ENCODE measurements at places on chromosomes 6 and 20.

DNA sequence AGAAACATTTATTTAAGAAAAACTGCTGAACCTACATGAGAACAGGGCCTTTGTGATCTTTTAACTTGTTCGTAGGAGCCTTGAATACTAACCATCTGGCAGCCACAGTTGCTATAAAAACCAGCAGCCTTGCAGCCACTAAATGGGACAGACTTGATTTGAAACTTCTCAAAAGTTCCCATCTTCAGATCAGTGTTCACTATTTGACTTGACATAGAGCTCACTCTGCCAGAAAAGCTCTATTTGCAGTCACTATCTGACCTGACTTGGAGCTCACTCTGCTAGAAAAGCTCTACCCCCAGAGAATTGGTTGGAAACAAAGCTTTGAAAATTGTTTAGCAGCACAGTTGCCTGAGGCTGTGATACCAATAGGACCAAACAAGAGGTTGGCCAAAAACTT lies 119.3 kb upstream of the F13A1 start:
- H3K36me3 ChIP-seq: peaks cover 3% of the 10 kb centered on the region
- no peak for DNase-seq
- peaks cover 2% of the 10 kb centered on the region for H3K4me1 ChIP-seq

DNA sequence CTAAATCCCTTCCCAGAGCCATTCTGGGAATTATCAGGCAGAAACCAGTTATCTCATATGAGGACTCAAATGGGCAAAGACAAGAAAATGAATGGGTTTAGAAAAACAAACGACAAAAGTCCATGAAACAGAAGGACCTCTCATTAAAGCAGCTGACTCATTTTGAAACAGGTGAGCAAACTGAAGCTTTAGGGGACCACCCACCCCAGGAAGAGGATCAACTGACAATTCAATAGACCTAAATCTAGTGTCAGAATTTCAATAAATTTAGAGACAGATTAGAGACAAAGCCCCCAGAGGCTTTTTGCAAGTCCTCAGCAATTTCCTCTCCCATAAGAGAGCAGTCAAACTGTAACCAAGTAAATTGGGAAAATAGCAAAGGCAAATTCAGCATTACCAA lies 333.8 kb downstream of the PTPRT start:
- no peaks in the 10 kb centered on the region for H3K27me3 ChIP-seq
- no peak overlapping the region for H3K27ac ChIP-seq
- peaks cover 4% of the 10 kb centered on the region for H3K36me3 ChIP-seq
- peaks cover 5% of the 10 kb centered on the region for H3K4me1 ChIP-seq
- H3K4me3 ChIP-seq: no peak overlapping the region

DNA sequence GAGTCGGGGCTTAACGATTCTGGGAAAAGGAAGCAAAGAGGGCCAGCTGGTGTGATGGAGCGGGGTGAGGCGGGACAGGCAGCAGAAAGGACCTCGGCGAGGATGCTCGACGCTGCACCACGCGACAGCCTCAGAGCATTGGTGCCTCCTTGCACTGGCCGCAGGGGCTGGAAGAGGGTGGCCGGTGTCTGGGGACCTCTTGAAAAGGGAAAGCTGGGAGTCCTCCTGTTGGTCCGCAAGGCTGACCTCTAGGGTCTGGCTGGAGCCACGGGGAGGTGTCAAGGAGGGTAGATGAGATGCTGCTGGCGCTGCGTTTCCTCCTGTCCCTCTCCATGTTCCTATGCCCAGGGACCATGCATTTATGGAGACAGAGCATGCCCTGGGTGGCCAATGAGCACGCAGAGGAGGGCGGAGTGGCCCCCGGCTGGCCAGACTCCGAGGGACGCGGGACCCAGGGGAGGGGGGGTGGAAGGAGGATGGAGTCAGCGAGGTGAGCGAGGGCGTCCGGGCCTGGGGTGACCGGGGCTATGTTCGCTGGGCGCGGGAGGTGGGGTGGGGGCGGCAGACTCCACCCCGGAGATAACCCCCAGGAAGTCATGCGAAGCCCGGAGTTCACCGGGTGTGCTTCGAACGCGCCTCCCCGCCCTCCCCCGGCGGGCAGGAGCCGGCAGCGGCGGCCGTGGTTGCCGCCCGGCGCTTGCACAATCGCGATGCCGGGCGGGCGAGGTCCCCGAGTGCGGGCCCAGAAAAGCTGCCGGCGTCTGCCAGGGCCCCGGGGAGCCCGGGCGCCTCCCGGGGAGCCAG lies at the start of gene CYP24A1:
CYP24A1 (minus strand) TSS at position 334 of the 804 bp plus-strand sequence. CDS start 407 bp downstream, outside the sequence.
- no peak within 1 kb of the TSS for H3K27ac ChIP-seq
- H3K36me3 ChIP-seq: no peaks in the 10 kb centered on the region
- peak within 1 kb of the TSS; percentile 89 for H3K4me3 ChIP-seq
- H3K27me3 ChIP-seq: peaks cover 15% of the 10 kb centered on the region
- H3K4me1 ChIP-seq: peaks cover 8% of the 10 kb centered on the region

GRCh38 chr20:50172347-50173013 lies 18.1 kb upstream of the CEBPB start:
- no peak overlapping the region for H3K27ac ChIP-seq
- peak; percentile 76 for DNase-seq

GRCh38 chr6:14337152-14337551 lies 219.6 kb downstream of the CD83 start:
- no peaks in the 10 kb centered on the region for H3K36me3 ChIP-seq
- H3K27me3 ChIP-seq: no peaks in the 10 kb centered on the region
- no peak overlapping the region for H3K4me3 ChIP-seq
- no peaks in the 10 kb centered on the region for H3K4me1 ChIP-seq
- no peak overlapping the region for H3K27ac ChIP-seq
- DNase-seq: no peak

DNA sequence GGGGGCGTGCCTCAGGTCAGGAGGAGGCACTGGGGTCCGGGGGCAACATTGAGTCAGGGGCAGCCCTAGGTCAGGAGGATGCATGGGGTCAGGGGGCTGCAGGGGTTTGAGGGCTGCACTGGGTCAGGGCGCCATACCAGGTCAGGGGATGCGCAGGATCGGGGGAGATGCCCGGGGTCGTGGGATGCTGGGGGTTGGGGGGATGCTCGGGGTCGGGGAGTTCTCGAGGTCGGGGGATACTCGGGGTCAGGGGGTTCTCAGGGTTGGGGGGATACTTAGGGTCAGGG lies 727 bp upstream of the EXOC2 start:
- H3K4me3 ChIP-seq: peak overlapping the region; percentile 92
- peaks cover 2% of the 10 kb centered on the region for H3K27me3 ChIP-seq
- no peaks in the 10 kb centered on the region for H3K36me3 ChIP-seq

GRCh38 chr6:16043171-16044135 lies 85.4 kb upstream of the MYLIP start:
- H3K27ac ChIP-seq: no peak overlapping the region
- H3K27me3 ChIP-seq: no peaks in the 10 kb centered on the region
- peaks cover 7% of the 10 kb centered on the region for H3K36me3 ChIP-seq

GRCh38 chr20:61800359-61801064 lies 265.2 kb downstream of the TAF4 start:
- H3K36me3 ChIP-seq: no peaks in the 10 kb centered on the region
- H3K4me1 ChIP-seq: peaks cover 16% of the 10 kb centered on the region
- DNase-seq: peak; percentile 54

- peaks cover 2% of the 10 kb centered on the region for H3K27me3 ChIP-seq
- H3K4me1 ChIP-seq: peaks cover 63% of the 10 kb centered on the region
- DNase-seq: no peak
Observed at GRCh38 chr6:15368186-15368585, 122.3 kb downstream of the JARID2 start.

DNA sequence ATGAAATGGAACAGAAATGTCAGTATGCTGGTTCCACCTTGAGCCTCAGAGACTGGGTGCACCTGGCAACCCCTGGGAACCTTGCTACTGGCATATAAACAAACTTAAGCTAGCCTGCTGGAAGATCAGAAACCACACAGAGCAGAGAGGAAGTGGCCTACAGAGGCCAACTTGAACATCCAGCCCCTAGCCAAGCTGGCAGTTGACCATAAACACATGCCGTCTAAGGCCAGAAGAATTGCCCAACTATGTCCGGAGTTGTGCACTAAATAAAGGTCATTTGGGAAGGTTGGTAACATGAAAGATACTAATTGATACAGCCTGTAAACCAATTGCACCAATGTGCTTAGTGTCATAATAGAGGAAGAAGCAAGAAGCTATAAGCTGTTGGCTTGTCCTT lies 266.6 kb upstream of the BTBD3 start:
- no peak overlapping the region for H3K4me3 ChIP-seq
- no peak overlapping the region for H3K27ac ChIP-seq
- no peak for DNase-seq
- H3K36me3 ChIP-seq: no peaks in the 10 kb centered on the region
- no peaks in the 10 kb centered on the region for H3K27me3 ChIP-seq

- H3K4me3 ChIP-seq: no peak overlapping the region
- H3K36me3 ChIP-seq: no peaks in the 10 kb centered on the region
- no peaks in the 10 kb centered on the region for H3K4me1 ChIP-seq
- H3K27ac ChIP-seq: no peak overlapping the region
- peaks cover 4% of the 10 kb centered on the region for H3K27me3 ChIP-seq
Observed at GRCh38 chr20:44069203-44070011, 117.6 kb downstream of the JPH2 start.

DNA sequence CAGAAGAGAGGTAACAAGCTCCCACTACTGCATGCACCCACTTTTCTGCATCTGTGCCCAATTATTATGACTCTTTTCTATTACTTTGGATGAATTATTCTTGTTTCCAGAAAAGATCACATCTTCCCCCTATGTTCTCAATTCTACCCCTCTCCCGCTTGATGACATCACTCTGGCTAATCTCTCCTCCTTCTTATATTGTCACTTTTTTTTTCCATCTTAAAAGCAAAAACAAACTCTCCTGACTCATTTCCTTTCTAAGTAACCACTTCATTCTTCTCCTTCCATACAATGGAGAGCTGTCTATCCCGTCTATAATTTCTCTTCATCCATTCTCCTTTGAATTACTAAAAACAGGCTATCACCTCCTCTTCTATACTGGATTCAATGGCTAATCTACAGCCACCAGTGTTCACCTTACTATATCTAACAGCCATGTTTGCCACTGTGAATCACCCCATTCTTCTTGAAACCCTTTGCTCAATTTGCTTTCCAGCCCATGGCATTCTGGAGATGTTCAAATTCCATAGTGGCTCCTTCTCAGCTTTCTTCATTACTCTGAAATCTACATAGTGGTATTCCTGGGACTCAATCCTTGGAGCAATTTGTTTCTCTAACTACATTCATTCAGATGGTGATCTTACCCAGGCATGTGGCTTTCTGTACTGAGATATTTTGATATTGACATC lies 378.4 kb downstream of the ARHGAP18 start:
- H3K4me1 ChIP-seq: peaks cover 8% of the 10 kb centered on the region
- no peak overlapping the region for H3K27ac ChIP-seq
- H3K4me3 ChIP-seq: no peak overlapping the region
- no peaks in the 10 kb centered on the region for H3K36me3 ChIP-seq
- no peaks in the 10 kb centered on the region for H3K27me3 ChIP-seq

DNA sequence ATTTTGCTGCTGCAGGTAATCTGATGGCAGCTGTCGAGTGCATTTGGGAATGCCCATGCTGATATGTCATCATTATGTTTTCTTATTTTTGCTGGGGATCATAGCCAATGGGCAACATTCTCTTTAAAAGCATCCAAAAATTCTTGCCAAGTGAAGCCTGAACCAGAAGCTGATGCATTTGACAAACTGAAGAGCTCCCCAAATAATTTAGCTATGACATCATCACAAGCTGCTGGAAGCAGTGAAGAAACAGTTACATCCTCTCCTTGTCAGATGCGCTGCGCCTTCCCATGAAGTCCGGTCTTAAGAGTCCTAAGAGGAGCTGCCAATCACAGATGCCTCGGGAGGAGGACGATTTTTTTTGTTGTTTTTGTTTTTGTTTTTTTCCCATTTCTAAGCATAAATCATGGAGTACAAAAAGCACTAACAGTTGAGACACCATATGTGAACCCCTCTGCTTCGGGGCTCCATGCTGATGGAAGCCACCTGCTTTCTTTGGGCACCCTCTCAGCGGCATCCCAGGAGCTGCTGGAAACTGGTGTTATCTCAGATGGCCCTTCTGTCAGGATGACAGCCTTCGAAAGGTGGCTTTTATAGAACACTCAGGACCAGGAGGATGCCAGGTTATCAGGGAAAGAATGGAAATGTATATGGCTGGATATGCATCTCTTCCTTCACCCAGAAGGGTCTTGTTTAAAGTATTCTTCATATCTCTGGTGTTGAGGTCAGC lies 56.1 kb upstream of the FOXQ1 start:
- no peak for DNase-seq
- peaks cover 10% of the 10 kb centered on the region for H3K4me1 ChIP-seq

- no peaks in the 10 kb centered on the region for H3K27me3 ChIP-seq
- DNase-seq: no peak
- H3K4me1 ChIP-seq: no peaks in the 10 kb centered on the region
- no peaks in the 10 kb centered on the region for H3K36me3 ChIP-seq
- H3K27ac ChIP-seq: no peak overlapping the region
- H3K4me3 ChIP-seq: no peak overlapping the region
Observed at GRCh38 chr6:85419046-85419759, 30.7 kb upstream of the NT5E start.

GRCh38 chr6:154865291-154865690 lies 129.8 kb upstream of the TIAM2 start:
- no peak for DNase-seq
- no peak overlapping the region for H3K27ac ChIP-seq
- H3K4me3 ChIP-seq: no peak overlapping the region
- H3K27me3 ChIP-seq: no peaks in the 10 kb centered on the region
- H3K36me3 ChIP-seq: no peaks in the 10 kb centered on the region
- no peaks in the 10 kb centered on the region for H3K4me1 ChIP-seq

- peaks cover 10% of the 10 kb centered on the region for H3K4me1 ChIP-seq
- peak overlapping the region; percentile 59 for H3K27ac ChIP-seq
- H3K27me3 ChIP-seq: peaks cover 17% of the 10 kb centered on the region
- no peak for DNase-seq
- H3K36me3 ChIP-seq: no peaks in the 10 kb centered on the region
Observed at GRCh38 chr20:63639093-63639975, 12.4 kb upstream of the GMEB2 start.

- no peaks in the 10 kb centered on the region for H3K4me1 ChIP-seq
- H3K27ac ChIP-seq: no peak overlapping the region
- H3K27me3 ChIP-seq: no peaks in the 10 kb centered on the region
- no peak overlapping the region for H3K4me3 ChIP-seq
- no peaks in the 10 kb centered on the region for H3K36me3 ChIP-seq
- DNase-seq: no peak
Observed at GRCh38 chr6:144223686-144224085, 61.4 kb upstream of the UTRN start.

DNA sequence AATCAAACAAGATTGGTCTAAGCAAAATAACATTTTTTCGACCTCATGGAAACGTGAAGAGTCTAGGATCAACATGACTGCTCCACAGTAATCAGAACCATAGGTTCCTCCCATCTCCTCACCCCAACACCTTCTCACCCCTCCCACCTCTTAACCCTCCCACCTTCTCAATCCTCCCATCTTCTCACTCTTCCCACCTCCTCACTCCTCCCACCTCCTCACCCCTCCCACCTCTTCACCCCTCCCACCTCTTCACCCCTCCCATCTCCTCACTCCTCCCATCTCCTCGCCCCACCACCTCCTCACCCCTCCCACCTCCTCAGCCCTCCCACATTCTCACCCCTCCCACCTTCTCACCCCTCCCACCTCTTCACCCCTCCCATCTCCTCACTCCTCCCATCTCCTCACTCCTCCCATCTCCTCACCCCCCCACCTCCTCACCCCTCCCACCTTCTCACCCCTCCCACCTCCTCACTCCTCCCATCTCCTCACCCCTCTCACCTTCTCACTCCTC lies 567.4 kb downstream of the C6orf118 start:
- peaks cover 7% of the 10 kb centered on the region for H3K36me3 ChIP-seq
- no peaks in the 10 kb centered on the region for H3K4me1 ChIP-seq
- no peak overlapping the region for H3K4me3 ChIP-seq
- DNase-seq: no peak

GRCh38 chr6:85676086-85676729 lies 33.5 kb upstream of the SYNCRIP start:
- peaks cover 6% of the 10 kb centered on the region for H3K27me3 ChIP-seq
- peak overlapping the region; percentile 10 for H3K27ac ChIP-seq
- no peaks in the 10 kb centered on the region for H3K36me3 ChIP-seq
- peaks cover 20% of the 10 kb centered on the region for H3K4me1 ChIP-seq
- peak overlapping the region; percentile 99 for H3K4me3 ChIP-seq
- no peak for DNase-seq

Measured in glutamatergic neuron (in vitro differentiated cells).